ENCODE measurements at places on chromosomes 7 and 10. TPM values are rescaled to one million over a fixed set of nuclear protein-coding genes. Genes with fewer than 3 reads are reported as not detected.

The CFAP46 gene
- total RNA-seq, result 0.92 TPM

The AHR gene
- 123 TPM for total RNA-seq

The PROSER2 gene
- total RNA-seq, result 15.6 TPM

The CRHR2 gene
- total RNA-seq, result not detected

The FFAR4 gene
- not detected for total RNA-seq

The CTAGE6 gene
- total RNA-seq, result 0.63 TPM

The PPP1R9A gene
- 4.1 TPM for total RNA-seq

The GHRHR gene
- total RNA-seq, result not detected

The GPR26 gene
- not detected for total RNA-seq

The JAKMIP3 gene
- 1.6 TPM for total RNA-seq

- no peak for DNase-seq
- H3K4me3 ChIP-seq, result no peak overlapping the region
- no peaks in the 10 kb centered on the region for H3K27me3 ChIP-seq
Measured at GRCh38 chr10:99654390-99655175, 4.7 kb upstream of the ENTPD7 start.

DNA sequence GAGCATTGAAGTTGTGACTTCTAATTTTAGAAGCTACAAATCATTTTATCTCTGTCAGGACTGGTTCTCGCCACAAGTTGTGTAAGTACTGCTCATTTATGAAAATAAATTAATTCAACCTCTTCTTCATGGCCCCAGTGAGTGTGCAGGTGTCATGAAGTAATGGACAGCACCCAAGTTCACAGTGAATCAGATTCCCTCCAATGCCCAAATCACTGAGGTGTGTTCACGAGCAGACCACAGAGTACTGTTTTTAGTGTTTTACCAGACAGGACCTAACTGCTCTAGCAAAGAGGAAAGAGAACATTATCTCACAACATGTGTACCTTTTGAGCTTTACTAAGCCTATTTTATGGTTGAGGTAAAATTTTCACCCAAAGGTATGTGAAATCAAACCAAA, 980.0 kb downstream of the CNTNAP2 start:
- no peak for DNase-seq
- no peak overlapping the region for H3K4me3 ChIP-seq
- H3K27me3 ChIP-seq, result no peaks in the 10 kb centered on the region
- H3K27ac ChIP-seq, result no peak overlapping the region

GRCh38 chr7:133048589-133048988, 33.3 kb downstream of the CHCHD3 start:
- no peaks in the 10 kb centered on the region for H3K27me3 ChIP-seq
- DNase-seq, result no peak
- H3K4me3 ChIP-seq, result no peak overlapping the region
- peaks cover 61% of the 10 kb centered on the region for H3K4me1 ChIP-seq

- H3K27ac ChIP-seq, result no peak overlapping the region
- no peak for DNase-seq
- no peaks in the 10 kb centered on the region for H3K27me3 ChIP-seq
- H3K4me1 ChIP-seq, result peaks cover 11% of the 10 kb centered on the region
- no peak overlapping the region for H3K4me3 ChIP-seq
Measured at GRCh38 chr7:100465702-100466311, 1.7 kb upstream of the SPACDR start.

- H3K36me3 ChIP-seq, result peaks cover 4% of the 10 kb centered on the region
- no peak overlapping the region for H3K27ac ChIP-seq
- peaks cover 34% of the 10 kb centered on the region for H3K4me1 ChIP-seq
- no peak overlapping the region for H3K4me3 ChIP-seq
Measured at GRCh38 chr10:69847883-69848282, 46.2 kb downstream of the COL13A1 start.

DNA sequence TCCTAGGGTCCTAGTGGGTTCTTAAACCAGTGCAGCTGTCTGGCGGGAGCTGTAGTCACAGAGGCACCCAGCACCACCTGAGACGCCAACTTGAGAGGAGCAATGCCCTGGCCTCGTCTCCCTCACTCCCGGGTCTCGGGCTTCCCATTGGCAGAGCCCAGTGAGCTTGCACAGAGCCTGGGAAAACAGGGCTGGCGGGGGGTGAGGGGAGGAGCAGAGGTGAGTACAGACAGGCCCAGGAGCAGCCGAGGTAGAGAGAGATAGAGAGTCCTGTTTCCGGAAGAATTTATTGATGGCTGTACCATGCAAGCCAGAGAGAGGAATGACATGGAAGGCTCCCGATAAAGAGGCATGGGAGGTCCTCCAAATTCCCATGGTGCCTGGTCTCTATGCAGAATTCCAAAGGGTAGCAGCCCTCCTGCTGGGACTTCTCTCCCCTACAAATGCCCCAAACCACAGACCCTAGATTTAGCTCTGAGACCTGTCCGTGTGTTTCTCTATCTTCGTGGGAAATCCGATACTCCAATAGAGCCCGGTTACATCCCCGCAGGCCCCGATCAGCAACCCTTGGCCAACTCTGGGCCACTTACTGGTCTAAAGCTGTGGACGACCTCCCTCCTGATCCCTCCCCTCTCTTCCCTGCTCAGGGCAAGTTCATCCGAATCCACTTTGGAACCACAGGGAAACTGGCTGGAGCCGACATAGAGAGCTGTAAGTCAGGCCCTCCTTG, 20.3 kb upstream of the MYH16 start:
- H3K4me3 ChIP-seq, result no peak overlapping the region
- no peaks in the 10 kb centered on the region for H3K36me3 ChIP-seq
- no peak for DNase-seq
- H3K4me1 ChIP-seq, result peaks cover 11% of the 10 kb centered on the region
- no peak overlapping the region for H3K27ac ChIP-seq

DNA sequence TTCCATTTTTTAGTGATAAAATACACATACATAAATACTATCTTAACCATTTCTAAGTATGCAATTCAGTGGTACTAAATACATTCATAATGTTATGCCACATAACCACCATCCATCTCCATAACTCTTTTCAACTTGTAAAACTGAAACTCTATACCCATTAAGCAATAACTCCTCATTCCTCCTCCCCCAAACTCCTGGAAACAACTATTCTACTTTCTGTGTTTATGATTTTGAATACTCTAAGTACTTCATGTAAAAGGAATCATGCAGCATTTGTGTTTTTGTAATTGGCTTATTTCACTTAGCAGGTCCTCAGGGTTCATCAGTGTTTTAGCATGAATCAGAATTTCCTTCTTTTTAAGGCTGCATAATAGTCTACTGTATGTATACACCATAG, 131.8 kb downstream of the TES start:
- no peaks in the 10 kb centered on the region for H3K27me3 ChIP-seq
- H3K27ac ChIP-seq, result no peak overlapping the region
- H3K36me3 ChIP-seq, result peaks cover 3% of the 10 kb centered on the region
- no peak overlapping the region for H3K4me3 ChIP-seq
- no peak for DNase-seq

GRCh38 chr10:90920986-90921666, at the start of gene ANKRD1:
TSS of gene ANKRD1 (minus strand) at chr10:90921087. CDS start at chr10:90921027, 60 bp downstream.
- DNase-seq, result no peak
- peak within 1 kb of the TSS; percentile 95 for H3K27ac ChIP-seq
- H3K27me3 ChIP-seq, result no peaks in the 10 kb centered on the region
- peaks cover 71% of the 10 kb centered on the region for H3K4me1 ChIP-seq

- no peak overlapping the region for H3K27ac ChIP-seq
- no peak for DNase-seq
- no peaks in the 10 kb centered on the region for H3K36me3 ChIP-seq
- H3K4me3 ChIP-seq, result no peak overlapping the region
- H3K4me1 ChIP-seq, result no peaks in the 10 kb centered on the region
Measured at GRCh38 chr7:106915873-106916272, 50.8 kb downstream of the PIK3CG start.

DNA sequence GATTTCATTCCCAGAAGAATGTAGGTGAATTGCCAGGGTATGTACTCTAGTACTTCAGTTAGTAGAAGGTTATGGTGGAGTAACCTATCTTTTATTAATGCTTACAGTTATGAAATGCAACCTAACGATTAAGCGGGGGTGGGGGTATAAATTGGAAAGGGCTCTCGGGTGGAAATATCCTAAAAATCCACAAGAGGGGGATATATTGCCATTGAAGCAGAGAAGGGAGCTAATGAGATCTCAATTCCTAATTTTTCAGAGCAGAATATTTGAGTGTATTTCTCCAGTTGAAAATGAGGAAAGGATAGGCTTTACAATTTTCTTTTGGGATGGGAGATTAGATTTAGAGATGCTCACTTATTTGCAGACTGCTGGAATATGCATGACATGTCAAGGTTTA, 90.8 kb downstream of the DNAJB9 start:
- peaks cover 2% of the 10 kb centered on the region for H3K27me3 ChIP-seq
- no peak for DNase-seq
- no peak overlapping the region for H3K27ac ChIP-seq
- no peak overlapping the region for H3K4me3 ChIP-seq

- DNase-seq, result no peak
- no peaks in the 10 kb centered on the region for H3K27me3 ChIP-seq
- no peak overlapping the region for H3K27ac ChIP-seq
- no peaks in the 10 kb centered on the region for H3K36me3 ChIP-seq
Measured at GRCh38 chr7:103711413-103711812, 265.4 kb upstream of the SLC26A5 start.

GRCh38 chr7:42456756-42457276, 219.8 kb upstream of the GLI3 start:
- H3K4me1 ChIP-seq, result peaks cover 16% of the 10 kb centered on the region
- H3K36me3 ChIP-seq, result no peaks in the 10 kb centered on the region
- no peak overlapping the region for H3K4me3 ChIP-seq
